ENCODE measurements at places on chromosomes 3 and 15.

- DNase-seq: no peak
Observed at GRCh38 chr3:149615731-149616221, 42.0 kb downstream of the WWTR1 start.

GRCh38 chr3:113088616-113089015 lies 97.8 kb downstream of the GTPBP8 start:
- DNase-seq: peak; percentile 46

DNA sequence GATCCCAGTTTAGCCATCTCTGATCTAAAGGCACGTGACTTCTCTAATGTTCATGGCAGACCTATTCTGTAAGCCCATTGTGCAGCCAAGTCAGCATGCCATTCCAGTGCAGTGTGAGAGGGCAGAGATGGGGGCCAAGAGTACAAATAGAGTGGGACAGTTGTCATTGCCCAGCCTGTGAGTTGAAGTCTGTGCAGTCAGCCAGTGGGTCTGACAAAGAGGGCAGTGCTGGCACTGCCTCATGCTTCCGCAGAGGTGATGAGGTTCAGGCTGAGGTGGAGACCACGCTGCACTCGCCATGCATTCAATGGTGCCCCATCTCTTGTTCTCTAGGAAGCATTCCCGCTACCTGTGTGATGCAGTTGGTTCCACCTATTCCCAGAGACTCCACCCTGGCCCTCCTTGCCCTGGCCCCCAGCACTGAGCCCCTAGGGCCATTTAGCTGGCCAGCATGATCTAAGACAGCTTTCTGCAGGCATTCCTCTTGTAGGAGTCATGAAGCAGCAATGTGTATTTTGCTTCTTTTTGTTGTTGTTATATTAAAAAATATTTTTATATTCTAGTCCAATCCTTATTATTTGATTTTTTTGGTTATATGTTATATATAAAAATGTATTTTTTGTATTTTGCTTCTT lies 3.7 kb downstream of the MRAS start:
- no peak for DNase-seq

GRCh38 chr3:102006812-102007485 lies 157.6 kb downstream of the NFKBIZ start:
- DNase-seq: no peak

DNA sequence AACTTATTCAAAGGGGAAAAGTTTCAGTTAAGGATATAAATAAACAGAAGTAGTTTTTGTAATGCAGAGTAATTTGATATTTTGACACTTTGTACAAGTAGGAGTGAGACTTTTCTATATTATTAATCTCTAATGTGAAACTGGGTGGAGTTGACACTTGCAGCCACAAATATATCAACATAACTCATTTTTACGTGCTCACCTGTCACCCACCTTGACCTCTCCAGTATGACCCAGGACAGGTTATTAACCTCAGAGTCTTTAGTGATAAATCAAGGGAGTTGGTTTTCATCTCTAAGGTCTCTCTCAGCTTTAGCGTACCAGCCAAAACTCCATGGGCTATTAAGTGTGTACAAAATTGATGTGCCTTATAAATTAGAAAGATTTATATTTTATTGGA lies 7.4 kb downstream of the CRYBG3 start:
- no peak for DNase-seq

DNA sequence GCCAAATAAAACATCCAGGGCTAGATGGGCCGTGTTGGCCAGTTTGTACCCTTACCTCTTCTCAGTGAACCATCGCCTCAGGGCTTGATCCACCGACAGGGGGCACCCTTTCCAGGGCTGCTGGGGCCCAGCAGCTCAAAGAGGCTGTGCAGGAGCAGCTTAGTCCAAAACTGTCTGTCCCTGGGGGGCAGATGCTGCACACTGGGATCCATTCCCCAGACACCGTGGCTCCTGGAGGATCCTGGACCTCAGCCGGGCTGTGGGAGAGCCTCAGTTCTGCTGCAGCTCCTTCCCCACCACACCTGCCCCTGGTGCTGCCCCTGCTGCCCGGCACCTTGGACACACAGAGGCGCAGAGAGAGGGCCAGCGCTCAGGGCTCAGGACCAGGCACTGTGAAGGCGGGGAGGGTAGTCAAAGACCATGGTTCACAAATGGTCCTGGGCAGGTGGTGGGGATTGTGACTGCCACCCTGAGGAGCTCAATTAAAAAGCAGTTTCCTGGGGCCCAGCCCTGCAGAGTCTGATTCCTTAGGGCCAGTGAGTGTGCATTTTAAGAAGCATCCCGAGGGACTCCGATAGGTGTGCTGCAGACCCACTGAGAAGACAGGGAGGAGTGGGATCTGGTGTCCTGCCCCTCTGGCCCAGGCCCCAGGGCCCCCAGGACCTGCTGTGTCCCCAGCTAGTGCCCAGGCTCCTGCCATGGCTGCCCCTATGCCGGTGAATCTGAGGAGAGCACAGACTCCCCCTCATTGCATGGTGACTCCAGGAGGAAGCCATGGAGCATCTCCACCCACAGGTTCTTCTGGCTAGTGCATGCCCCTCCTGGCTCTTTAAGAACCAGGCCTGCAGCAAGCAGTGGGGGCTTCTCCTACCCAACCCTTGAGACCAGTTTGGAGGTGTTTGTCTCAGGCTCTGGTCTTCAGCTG lies 86.5 kb upstream of the PRR20G start:
- no peak for DNase-seq

GRCh38 chr3:48747015-48747615 lies 30.1 kb upstream of the IP6K2 start:
- DNase-seq: no peak

GRCh38 chr15:76342058-76342381 lies 5.4 kb downstream of the ISL2 start:
- no peak for DNase-seq

GRCh38 chr3:38604246-38604645 lies 45.2 kb downstream of the SCN5A start:
- no peak for DNase-seq

- DNase-seq: no peak
Observed at GRCh38 chr15:78873793-78874765, 1.4 kb downstream of the MORF4L1 start.

DNA sequence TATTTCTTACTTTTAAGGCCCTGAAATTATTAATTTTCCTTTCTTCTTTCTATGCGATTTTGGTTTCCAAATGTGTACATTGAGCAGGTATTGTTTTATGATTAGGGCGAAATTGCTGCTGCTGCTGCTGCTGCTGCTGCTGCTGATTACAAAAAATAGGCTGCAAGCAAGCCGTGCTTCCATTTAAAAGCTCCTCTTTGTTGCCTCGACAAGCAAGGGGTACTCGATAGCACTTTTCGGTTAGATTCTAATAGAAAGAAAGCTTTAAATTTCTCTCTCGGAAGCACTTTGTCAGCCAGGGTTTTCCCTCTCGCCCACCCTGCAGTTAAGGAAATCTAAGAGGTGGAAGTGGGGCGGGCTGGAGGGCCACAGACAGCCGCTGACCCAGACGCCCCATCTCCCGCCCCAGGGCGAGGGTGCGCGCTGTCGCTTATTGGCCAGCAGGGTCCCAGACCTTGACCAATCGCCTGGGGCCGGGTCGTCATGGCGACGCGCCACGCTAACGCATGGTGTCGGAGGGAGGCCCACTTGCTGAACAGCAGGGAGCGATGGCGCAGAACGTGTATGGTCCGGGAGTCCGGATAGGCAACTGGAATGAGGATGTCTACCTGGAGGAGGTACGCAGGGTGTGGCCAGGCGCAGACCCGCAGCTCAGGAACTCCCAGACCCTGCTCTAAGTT lies at the start of gene CFAP161:
TSS of gene CFAP161 (plus strand) at position 489 of the 680 bp plus-strand sequence. CDS start at position 549, 60 bp downstream.
- DNase-seq: no peak

- no peak for DNase-seq
Observed at GRCh38 chr3:153590051-153590450, 428.0 kb downstream of the RAP2B start.

- no peak for DNase-seq
Observed at GRCh38 chr15:63156086-63156710, 1.1 kb downstream of the RPS27L start.

DNA sequence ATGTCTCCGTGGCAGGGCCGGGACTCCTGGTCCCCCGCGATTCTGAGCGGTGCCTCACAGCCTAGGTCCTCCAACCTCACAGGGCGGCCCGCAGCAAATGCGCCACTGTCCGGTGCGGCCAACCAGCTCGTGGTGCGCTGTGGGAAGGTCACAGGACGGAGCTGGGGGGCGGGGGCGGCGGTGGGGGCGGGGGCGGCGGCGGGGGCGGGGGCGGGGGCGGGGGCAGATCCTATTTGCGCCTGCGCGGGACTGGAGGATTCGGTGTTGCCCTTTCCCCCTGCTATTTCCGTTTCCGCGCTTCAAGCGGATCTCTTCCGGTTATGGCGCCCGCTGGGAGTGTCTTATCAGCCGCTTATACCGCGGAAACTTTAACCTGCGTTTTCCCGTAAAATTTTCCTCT lies 106.7 kb upstream of the SNRPN start:
- no peak for DNase-seq

DNA sequence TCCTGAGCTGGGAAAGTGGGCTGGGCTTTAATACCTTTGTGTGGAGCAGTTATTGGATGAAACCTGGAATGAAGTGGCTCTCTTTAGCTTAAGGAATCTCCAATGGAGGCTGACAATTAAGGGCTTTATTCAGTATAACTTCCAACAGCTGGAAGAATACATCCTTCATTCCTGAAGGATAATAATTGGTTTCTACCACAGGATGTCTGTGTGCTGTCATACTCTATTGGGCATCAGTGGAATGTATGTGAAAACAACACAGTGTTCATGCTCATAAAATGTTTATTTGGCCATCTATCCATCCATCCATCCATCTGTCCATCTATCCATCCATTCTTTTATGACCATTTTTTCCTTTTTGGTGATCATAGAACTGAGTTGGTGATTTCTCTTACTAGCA lies 220.7 kb upstream of the GAP43 start:
- no peak for DNase-seq

GRCh38 chr3:179809639-179810038 lies 156.8 kb downstream of the USP13 start:
- DNase-seq: no peak

DNA sequence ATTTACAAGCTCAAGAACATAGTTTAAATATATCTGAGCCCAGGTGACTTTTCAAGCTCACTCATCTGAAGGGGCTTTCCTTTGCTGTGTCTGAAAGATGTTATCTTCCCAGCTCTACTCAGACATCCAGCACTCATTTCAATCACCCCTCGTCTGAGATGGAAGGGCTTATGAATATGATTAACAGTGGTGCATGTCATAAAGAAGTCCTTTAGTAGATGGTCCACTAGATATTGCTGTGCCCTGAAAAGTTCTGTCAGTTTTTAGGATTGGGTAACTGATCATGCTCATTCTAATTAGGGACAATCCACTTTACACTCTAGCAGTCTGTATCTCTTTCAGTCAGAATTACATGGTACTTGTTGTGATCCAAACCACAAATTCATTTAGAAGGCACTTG lies 28.3 kb downstream of the RETNLB start:
- DNase-seq: no peak

DNA sequence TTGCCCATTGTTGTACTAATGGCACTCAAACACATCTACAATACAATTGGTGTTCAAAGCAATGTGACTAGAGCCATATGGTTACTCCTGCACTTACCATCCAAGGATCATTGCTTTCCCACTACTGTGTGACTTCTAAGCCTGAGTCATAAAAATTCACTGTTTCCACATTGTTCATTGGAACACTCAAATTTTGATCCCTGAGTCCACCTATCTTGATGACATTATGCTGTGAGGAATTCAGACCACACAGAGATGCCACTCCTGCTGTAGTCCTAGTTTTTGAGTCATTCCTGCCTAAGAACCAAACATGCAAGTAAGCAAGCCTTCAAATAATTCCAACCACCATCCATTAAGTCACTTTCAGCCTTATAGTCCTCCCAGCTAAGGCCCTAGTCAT lies 176.2 kb downstream of the EFHB start:
- DNase-seq: no peak

DNA sequence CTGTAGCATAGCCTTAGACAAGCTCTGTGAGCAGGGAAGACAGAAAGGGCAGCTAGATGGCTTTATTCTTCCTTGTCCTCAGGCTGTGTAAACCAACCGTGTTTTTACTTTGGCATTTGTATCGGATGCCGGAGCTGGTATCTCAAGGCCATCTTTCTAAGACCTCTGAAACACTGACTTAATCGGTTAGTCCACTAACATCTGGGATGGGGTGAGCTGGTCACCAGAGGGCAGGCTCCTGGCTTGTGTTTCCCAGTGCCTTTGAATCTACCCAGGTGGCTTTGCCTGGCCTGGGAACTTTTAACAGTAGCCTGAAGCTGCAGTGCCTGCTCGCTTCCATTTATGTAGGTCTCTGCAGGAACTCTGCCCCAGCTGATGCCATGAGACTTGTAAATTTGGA lies 252.7 kb downstream of the NR1D2 start:
- DNase-seq: no peak

DNA sequence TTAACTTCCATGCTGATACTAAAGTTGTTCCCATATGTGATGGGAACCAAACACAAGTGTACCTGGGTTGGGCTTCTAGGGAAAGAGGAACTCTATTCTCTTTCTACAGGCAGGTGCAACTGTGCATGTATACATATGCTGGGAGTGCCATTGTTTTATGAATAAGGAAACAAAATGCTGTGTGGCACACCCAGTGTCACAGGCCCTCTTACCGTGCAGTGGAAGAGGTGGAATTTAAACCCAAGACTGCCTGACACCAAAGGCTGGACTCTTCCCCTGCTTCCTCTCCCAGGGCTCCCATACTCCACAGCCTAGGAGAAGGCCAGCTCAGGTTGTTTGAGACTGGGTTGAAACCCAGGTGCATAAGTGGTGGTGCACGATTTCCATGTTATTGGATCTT lies 1.9 kb upstream of the FETUB start:
- DNase-seq: no peak

GRCh38 chr3:60673123-60673522 lies 578.1 kb downstream of the FHIT start:
- DNase-seq: no peak

- DNase-seq: no peak
Observed at GRCh38 chr3:197795200-197795599, 4.1 kb downstream of the LRCH3 start.

DNA sequence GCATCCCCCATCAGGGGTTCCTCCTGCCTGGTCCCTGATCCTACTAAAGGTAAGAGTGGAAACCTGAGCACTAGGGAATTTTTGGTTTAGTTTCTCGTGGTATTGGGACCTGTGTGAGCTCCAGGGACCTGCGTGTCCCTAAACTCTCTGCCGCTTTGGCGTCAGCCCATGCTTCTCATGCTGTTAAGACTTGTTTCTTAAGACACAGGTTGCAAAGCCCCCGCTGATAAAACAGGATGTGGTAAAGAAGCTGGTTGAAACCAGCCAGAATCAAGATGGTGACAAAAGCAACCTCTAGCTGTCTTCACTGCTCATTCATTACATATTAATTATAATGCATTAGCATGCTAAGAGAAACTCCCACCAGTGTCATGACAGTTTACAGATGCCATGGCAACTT lies 64.6 kb downstream of the LYZL4 start:
- DNase-seq: no peak

DNA sequence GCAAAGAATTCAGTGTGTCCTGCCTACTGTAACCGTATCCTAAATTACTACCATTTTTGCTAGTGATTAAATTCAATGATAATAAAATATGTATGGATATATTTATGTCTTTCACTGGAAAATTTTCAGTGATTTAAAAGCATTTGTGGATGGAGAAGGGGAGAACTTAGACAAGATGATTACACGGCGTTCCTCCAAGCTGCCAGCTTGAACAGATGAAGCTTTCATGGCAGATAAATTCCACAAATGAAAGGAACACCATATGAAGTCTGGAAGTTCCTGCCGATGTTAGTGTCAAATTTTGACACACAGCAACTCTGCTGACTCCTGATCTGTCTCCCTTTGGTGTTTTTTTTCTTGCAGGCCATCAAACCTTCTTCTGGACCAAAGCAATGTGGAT lies 364.7 kb downstream of the EPHA3 start:
- no peak for DNase-seq

GRCh38 chr15:70179309-70179892 lies 81.7 kb upstream of the TLE3 start:
- DNase-seq: no peak

- no peak for DNase-seq
Observed at GRCh38 chr15:84828086-84828908, 11.1 kb downstream of the ALPK3 start.
